GM03348 (cell line): ENCODE measurements at places on chromosomes 4 and X.
A peak's percentile ranks its signal among the peaks of the same experiment; 100 is the strongest.

GRCh38 chr4:86594559-86595425 is 677 bp downstream of the PTPN13 start:
- peak; percentile 86 for DNase-seq

DNA sequence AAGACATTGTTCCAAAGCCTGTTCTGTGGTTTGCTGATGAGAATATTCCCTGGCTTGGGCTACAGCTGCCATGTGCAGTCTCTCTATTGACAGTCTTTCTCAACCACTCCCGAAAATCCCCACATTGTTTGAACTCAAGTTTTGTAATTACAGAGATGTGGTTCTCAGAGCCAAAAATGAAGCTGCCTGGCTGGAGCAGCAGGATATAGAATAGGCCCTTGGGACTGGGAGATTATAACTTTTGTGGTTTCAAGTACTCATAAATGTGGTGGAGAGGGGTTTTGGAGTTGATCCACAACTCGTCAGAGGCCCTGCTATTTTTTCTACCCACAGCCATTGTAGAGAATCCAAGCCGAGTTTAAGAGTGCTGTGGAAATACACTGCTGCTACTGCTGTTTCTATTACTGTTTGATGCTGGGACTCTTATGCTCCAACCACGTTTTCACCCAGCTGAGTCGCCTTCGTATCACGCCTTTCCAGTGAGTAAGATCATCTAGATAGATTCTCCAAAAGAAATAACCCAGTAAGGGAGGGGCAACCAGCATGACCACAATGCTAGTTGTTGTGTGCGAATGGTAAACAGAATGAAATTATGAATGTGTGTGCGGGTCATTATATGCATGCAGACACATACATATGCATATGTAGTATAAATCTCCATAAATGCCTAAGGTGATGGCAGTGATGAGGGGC is 57.1 kb upstream of the ATXN3L start:
- peak; percentile 63 for DNase-seq

GRCh38 chr4:76614589-76614988 is 179.6 kb downstream of the SHROOM3 start:
- peak; percentile 60 for DNase-seq

DNA sequence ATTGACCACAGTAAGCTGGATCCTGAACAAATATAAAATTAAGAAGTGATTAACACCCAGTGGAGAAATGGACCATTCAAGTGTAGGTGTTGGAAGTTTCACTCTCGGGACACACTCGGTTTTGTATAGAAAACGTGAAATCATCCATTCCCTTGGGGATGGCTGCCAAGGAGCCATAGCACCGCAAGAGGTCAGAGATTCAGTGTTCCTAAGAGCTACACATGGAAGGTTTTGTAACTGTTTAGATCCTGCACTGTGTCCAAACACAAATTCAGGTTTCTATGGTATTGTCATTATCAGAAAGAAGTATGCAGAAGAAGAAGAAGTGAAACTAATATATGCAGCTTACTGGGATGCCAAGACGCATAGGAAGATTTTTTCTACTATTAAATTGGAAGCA is 281.0 kb downstream of the LDB2 start:
- peak; percentile 60 for DNase-seq

GRCh38 chr4:99848591-99849001 is 32.0 kb downstream of the DAPP1 start:
- no peak for DNase-seq

GRCh38 chr4:169202145-169202699 is 68.5 kb downstream of the SH3RF1 start:
- no peak for DNase-seq

GRCh38 chrX:123920105-123920785 is 41.3 kb upstream of the STAG2 start:
- DNase-seq: peak; percentile 47

- DNase-seq: no peak
These were observed 51.8 kb downstream of the TMEM131L start for GRCh38 chr4:153518001-153518400.

- DNase-seq: no peak
These were observed 7.0 kb upstream of the DSPP start for GRCh38 chr4:87601361-87601760.

- DNase-seq: peak; percentile 1
These were observed 1365.8 kb upstream of the DIAPH2 start for GRCh38 chrX:95318882-95319281.

DNA sequence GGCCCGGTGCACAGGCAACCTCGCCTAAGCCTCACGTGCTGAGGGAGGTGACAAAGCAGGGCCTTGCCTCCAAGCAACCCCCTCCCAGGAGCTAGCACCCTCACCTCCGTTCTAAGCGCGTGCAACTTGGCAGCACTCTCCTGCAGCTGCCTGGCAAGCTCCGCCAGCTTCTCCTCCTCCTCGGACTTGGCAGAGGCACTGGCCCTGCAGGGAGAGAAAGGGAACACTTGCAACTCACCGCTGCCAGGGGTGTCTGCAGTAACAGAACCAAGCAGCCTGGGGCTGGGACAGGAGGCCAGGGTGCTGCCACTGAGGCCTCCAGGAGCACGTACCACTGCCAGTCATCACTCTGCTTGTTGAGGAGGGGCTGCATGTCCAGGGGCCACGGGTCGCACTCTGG is 10.3 kb upstream of the TREX2 start:
- no peak for DNase-seq

DNA sequence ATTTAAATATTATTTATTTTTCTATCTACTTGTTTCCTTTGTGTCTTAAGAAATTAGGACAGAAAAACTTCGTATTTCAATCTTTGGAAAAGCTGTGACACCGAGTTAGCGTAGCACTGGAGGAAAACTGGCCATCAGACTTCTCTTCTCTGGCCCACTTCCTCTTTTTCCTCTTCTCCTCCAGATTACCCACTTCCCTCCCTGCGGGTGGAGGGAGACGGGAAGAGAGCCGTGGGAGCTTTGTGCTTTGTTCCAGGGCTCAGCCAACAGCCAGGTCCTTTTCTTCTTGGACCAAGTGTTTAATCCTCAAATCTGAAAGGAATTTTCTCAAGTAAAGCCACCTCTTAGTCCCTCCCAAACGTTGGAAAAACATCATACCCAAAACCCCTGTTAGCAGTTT is 29.7 kb downstream of the OFD1 start:
- no peak for DNase-seq

GRCh38 chr4:121789455-121789854 is 11.7 kb upstream of the EXOSC9 start:
- no peak for DNase-seq

DNA sequence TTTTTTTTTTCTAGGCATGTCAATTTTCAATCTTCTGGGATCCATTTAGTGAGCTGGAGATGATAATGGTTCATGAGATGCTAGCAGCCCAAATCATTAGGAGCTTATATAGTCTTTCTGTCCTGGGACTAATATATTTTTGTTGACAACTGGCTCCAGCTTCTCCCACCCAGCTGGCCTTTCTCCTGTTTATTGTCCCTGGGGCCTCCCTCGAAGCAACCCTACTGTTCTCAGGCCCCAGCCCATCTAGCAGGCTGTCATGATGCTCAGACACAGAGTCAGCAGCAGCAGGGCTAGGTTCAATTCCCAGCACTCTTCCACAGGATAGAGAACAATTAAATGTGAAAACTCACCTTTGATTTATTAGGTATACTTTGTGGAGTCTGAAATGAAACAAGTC is 127.6 kb upstream of the MID1 start:
- no peak for DNase-seq

GRCh38 chr4:182923366-182923765 is 6.2 kb upstream of the DCTD start:
- no peak for DNase-seq

GRCh38 chr4:34633241-34633640 is 1611.1 kb downstream of the ARAP2 start:
- DNase-seq: no peak

DNA sequence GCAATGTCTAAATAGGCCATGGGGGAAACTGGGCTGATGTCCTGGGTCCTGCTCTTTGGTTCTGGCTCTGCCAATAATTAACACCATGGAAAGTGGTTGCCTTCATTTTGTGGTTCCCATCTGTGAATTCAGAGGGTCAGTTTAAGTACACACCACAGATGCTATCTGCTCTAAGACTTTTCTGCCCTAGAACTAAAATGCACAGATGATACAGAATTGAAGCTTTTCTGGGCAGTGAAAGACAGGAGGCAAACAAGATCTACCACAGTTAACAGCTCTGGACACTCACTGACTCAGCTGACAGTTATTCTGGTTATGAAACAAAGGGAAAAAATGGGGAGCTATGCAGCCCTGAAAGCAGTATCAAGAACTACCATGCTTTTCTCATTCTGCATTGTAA is 37.3 kb downstream of the APBB2 start:
- peak; percentile 60 for DNase-seq

GRCh38 chr4:162360369-162361149 is 196.8 kb upstream of the FSTL5 start:
- DNase-seq: no peak

DNA sequence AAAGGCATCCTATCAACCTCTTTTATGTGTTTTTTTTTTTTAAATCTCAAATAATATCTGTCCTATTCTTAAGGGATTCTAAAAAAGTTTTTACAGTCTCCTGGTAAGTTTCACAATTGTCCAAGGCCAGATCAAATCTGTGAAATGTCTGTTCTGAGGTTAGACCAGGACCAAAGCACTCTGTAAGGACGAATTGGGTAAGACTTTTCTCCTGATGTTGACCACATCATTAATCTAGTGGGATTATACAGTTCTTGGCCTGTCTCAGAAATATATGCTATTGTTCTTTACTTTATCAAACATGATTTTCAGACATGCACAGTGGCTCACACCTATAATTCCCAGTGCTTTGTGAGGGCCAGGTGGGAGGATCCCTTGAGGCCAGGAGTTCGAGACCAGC is 45.8 kb upstream of the TMEM131L start:
- no peak for DNase-seq

GRCh38 chrX:101552714-101553113 is 2.4 kb downstream of the ARMCX1 start:
- DNase-seq: no peak
